Small intestine (tissue), 16 donors: ENCODE measurements at places on chromosomes 5 and 9.

DNA sequence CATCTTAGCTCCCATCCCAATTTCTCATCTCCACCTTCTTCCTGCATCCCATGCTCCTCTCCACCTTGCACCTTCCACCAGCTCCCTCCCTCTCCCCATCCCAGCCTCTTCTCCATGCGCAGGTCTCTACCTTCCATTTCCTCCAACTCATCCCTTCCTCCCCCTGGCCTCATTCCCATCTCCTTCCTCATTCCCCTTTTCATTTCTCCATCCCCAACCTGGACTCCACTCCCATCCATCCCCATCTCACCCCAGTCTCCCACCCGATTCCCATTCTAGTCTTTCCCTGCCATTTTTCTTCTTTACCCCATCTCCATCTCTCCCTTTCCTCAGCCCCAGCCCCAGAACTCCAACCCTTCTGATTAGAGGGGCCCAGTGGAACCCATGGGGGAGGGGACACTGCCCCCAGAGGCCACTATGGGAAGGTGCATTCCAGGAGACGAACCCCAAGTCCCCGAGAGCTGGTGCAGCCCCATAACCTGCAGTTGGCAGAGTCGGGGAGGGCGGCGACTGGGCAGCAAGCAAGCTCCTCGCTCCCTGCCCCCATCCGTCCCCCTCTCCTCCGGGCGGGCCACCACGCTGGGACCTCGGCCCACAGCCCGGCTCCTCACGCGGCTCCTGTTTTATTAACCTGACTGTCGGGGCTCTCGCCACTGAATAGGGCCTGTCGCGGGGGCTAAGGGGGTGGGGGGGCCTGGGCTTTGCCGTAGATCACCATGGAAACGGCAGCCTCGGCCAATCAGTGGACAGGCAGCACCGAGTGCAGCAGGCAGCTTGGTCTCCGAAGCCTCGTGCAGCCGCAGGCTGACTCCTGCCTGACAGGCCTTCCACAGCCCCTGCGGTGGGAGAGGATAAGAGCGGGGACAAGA, 66.7 kb downstream of the PCDH1 start:
- peak; percentile 27 for DNase-seq

- peak; percentile 64 for DNase-seq
Measured at GRCh38 chr9:133048595-133048994, 13.2 kb upstream of the CEL start.

DNA sequence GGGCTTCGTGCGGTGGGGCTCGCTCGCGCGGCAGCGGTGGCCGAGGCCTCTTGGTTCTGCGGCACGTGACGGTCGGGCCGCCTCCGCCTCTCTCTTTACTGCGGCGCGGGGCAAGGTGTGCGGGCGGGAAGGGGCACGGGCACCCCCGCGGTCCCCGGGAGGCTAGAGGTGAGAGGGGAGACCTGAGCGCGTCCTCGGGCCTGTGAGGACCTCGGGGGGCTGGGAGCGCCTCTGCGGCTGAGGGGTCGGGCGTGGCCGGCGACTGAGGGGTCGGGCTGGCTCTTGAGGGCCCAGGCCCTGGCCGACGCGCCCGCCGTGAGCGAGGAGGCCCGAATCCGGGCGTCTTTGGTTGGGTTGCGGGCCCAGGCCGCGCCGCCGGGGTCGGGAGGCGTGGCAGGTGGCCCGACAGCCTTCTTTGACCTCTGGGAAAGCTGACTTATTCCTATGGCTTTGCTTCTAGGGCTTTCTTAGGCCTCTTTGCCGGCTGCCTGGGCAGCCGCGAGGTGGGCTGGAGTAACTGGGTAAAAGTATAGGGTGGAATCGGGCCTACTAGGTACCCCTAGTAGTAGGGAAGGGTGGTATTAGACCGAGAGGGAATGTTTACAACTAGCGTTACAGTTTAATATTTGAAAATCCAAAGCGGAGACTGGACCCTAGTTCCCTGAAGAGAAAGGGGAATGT, at the start of gene CANX:
CANX (plus strand) TSS at position 33 of the 681 bp plus-strand sequence. CDS start 6,715 bp downstream, outside the sequence.
- peak; percentile 37 for DNase-seq

DNA sequence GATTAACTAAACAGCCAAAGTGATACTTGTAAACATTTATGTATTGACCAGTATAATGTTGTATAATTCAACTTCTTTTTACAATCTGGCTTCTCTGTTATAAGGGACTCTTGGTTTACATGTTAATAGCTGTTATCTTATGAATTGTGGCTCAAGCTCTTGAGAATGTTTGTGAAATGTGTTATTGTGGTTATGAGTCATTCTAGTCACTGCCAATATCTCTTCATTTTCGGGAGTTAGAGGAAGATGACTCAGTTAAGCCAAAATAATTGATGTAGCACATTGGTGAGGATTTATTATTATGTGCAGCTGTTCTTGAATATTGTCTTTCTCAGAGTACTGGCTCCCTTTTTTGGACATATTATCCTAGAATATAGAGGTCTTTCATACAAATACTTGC, 655.2 kb upstream of the RIOK2 start:
- DNase-seq, result peak; percentile 4
